ENCODE measurements at places on chromosomes 4 and X.

- no peak for DNase-seq
Measured at GRCh38 chr4:153294631-153295030, 49.9 kb upstream of the MND1 start.

- no peak for DNase-seq
Measured at GRCh38 chr4:107094976-107095375, 58.9 kb upstream of the DKK2 start.

GRCh38 chr4:8082517-8083055 lies 76.0 kb downstream of the ABLIM2 start:
- DNase-seq: no peak

- DNase-seq: no peak
Measured at GRCh38 chr4:184439856-184440594, 34.3 kb downstream of the IRF2 start.

DNA sequence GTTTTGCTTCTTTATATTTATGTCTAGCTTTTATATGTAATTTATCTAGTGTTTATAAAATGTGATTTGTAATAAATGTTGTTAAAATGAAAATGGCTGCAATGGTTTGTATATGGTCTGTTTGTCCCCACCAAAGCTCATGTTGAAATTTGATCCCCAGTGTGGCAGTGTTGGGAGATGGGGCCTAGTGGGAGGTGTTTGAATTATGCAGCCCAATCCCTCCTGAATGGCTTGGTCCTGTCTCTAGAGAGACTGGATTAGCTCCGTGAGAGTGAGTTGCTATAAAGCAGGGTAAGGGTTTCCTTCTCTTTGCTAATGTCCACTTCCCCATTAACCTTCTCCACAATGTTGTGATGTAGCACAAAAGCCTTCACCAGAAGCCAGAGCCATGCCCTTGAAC lies 30.0 kb upstream of the JADE3 start:
- no peak for DNase-seq

DNA sequence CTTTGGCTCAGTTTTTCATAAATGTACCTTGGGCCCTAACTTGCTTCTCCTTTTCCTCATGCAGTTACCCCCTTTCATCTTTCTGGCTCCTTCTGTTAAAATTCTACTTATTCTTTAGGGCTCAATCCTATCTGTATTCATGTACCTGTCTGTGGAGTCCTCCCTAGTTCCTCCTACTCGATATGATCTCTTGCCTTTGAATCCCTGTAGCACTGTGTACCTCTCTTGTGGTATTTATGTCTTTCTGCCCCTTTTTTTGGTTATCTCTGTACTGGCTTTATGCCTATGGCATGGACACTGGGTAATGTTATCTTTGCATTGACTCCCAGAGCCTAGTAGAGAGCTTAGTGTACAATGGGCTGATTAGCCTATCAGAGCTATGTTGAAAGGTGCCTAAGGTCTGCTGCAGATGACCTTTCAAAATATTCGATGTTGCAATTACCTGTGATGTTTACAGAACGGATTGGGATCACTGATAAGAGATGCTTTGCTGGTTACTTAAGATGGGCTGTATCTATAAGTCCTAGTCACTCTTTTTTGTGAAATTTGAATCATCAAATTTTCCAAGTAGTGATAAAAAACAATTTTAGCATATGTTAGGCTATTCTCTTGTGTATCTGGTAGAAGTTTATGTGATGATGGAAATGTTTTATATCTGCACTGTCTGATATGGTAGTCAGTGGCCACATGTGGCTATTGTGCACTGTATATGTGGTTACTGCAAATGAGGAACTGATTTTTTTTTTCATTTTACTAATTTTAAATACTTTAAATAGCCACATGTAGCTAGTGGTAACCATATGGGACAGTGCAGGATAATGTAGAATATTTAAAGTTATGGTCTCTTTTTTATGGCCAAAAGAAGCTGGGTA lies 33.5 kb downstream of the TMEM164 start:
- no peak for DNase-seq

- peak; percentile 83 for DNase-seq
Measured at GRCh38 chr4:6974138-6974848, 64.7 kb downstream of the TBC1D14 start.

GRCh38 chrX:8313844-8314243 lies 142.8 kb upstream of the VCX2 start:
- DNase-seq: no peak

- DNase-seq: no peak
Measured at GRCh38 chr4:26094911-26095310, 180.9 kb downstream of the SMIM20 start.

GRCh38 chr4:90121676-90122354 lies 5.4 kb upstream of the CCSER1 start:
- DNase-seq: no peak

GRCh38 chr4:183154701-183155391 lies 55.8 kb downstream of the WWC2 start:
- no peak for DNase-seq

Data from BE2C (cell line).